Caki2 (cell line): ENCODE measurements at places on chromosomes 4 and X.

GRCh38 chrX:106780664-106781377 is 21.7 kb upstream of the TBC1D8B start:
- DNase-seq: peak; percentile 44

- DNase-seq: no peak
Observed at GRCh38 chrX:66162331-66162822, 1.7 kb upstream of the HEPH start.

GRCh38 chrX:154594491-154594890 is 9.6 kb downstream of the CTAG1A start:
- no peak for DNase-seq

DNA sequence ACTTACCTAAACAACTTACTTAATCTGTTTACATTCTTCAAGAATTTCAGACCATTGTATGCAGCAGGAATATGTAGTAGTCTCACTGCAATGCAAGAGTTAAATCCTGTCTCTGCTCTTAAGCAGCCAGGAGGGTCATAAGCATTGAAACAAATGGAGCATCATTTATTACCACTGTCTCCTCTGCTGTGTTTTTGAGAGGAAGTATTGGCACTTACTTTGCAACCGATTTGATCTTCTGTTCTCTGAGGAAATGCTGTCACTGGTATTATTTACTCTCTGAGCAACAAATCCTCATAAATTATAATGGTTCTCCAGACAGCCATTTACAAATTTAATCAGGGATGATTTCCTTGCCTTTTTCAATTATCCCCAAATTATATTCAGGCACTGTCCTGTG is 1367.1 kb downstream of the STIM2 start:
- DNase-seq: no peak

DNA sequence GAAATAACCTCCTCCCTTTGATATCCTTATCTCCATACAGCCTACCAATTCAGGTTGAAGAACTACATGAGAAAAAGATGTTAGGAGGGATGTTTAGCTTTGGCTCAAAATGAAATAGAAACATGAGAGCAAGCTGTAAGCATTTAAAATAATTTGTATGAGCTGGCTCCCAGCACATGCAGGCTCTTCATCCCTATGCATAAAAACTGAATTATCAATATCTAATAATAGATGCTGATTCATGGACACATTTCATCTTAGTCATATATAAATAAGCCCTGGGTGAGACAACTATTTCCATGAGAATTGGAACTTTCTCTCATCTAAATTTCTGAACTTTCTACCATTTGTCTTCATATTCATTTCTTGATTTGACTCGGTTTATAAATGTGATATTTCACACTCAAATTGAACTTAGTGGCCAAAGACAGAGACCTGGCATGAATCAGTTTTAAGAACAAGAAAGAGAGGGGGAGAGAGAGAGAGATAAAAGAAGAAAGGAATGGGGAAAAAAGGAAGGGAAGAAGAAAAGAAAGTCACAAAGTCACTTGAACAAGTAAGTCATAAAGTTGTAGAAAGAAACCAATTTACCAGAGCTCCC is 48.9 kb upstream of the GPR174 start:
- DNase-seq: no peak

DNA sequence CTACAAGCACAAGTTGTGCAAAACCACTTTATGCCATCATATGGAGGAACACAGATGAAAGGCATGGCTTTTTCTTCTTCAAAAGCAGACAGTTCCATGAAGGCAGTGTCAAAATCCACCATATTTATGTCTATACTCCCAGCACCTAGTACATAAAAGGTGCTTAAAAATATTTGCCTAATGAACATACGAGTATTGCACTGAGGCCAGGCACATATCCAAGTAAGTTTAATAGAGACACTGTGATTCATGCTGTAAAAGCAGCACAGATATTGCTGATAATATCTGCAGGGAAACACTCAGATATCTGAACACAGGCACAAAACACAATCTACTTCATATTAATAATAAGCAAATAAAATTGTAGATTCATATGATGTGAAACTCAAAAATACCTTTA is 48.1 kb upstream of the CXCL8 start:
- DNase-seq: no peak

DNA sequence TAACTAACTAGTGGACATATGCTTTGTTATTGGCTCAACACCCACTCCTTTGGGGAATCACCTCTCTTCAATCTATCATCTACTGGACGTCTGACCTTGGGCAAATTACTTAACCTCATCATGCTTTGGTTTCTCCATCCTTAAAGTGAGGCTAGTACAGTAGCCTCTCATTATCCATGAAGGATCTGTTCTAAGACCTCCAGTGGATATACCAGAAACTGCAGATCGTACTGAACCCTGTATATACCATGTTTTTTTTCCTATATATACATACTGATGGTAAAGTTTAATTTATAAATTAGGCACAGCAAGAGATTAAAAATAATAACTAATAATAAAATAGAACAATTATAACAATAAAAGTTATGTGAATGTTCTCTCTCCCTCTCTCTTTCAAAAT is 56.2 kb downstream of the HMGB3 start:
- DNase-seq: no peak
